ENCODE measurements at places on chromosomes 5 and 9.

DNA sequence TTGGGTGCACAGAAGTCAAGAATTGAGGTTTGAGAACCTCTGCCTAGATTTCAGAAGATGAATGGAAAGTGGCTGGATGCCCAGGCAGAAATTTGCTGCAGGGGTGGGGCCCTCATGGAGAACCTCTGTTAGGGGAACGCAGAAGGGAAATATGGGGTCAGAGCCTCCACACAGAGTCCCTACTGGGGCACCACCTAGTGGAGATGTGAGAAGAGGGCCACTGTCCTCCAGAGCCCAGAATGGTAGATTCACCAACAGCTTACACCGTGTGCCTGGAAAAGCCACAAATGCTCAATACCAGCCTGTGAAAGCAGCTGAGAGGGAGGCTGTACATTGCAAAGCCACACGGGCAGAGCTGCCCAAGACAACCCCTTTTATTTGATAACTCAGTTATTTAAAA is 383.5 kb downstream of the TLE4 start:
- no peak for DNase-seq

DNA sequence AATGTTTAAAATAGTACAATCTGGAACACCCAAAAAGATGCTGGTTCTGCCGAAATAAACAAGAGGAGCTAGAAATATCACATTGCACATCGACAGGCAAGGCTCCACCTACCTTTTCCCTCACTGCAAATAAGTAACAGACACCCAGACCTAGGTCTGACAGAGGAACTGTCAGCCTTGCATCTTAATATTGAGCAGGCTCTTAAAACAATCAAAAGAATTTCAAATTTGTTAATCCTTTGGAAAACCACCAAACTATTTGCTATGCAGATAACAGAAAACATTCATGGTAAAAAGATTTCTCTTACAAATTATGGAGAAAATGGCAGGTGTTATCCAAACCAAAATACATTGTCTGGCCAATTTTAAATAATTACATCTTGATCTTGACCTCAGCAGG is 71.3 kb downstream of the FRMD3 start:
- no peak for DNase-seq

DNA sequence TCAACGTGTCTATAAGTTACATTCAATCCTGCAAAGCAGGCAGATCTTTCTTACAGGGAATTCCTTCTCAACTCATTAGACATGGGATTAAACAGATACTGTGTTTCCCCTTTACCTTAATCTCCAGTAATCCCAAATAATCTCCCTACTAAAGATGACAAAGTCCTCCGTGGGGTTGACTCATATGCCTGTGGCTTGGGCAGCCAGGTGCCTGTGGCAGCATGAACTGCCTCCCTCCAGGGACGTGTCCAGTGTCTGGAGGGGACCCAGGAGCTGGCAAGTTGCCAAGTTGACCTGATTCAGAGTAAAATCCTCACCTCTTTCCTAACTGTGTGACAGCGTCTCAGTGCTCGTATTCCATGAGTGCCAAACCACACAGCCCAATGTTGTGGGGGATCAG is 94.6 kb upstream of the PTCH1 start:
- DNase-seq = no peak

DNA sequence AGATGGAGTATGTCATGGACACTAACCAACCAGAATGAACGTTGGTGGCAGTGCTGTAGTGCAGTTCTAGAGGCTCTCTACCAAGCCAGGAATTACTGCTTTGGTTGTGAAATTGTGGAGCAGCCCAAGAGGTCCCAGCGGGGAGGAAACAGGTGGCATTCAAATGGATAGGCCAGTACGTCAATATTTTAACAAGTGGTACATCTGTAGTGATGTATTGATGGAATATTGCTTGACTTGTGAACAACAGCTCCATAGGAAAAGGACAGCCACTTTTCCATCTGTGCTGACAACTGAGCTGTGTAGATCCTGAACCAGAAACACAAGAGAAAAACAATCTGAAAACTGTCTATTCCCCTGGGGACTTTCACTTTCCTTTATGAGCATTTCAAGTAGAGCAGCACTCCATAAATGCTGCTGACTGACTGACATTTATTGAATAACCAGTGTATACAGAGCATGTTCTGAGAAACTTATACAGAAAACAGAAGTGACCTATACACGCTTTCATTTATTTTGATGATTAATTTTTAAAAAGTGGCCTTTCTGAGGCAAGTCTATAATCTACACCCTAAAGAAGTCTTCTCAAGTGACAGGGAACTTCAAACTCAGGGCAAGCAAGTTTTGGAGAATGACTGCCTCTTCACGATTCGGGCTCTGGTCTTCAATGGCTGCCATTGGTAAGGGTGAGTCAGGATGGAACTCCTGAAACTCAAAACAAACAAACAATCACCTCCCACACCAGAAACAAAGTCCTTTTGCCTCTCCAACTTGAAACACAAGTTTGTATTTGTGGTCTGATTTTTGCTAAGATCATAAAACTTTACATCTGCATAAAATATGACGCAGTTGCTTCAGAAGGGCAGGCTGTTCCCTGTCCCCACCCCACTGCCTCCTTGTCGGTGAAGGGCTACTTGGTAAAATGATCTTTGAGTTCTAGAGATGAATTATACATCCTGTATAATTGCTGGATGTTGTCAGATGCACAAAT is 362.4 kb downstream of the NDUFS4 start:
- DNase-seq = no peak

GRCh38 chr9:78898234-78898633 is 601.3 kb downstream of the PSAT1 start:
- no peak for DNase-seq

- DNase-seq = no peak
Measured at GRCh38 chr9:81879501-81879916, 48.7 kb upstream of the SPATA31D4 start.

GRCh38 chr5:102760815-102761214 is 5.7 kb downstream of the PAM start:
- no peak for DNase-seq

GRCh38 chr5:36719282-36719681 is 112.9 kb downstream of the SLC1A3 start:
- no peak for DNase-seq

All from stimulated activated CD8-positive, alpha-beta memory T cell treated with anti-CD3 and anti-CD28 coated beads, Interleukin-15, amount 100 ng/mL, for 1 hour (primary cell).